ENCODE measurements at places on chromosomes 13 and 19. TPM values are rescaled to one million over a fixed set of nuclear protein-coding genes. Genes with fewer than 3 reads are reported as not detected.

MEIS3 gene
- 11.2 TPM for total RNA-seq

PRKCG gene
- total RNA-seq, result not detected

C5AR2 gene
- total RNA-seq, result not detected

- H3K36me3 ChIP-seq, result no peaks in the 10 kb centered on the region
- peak overlapping the region; percentile 82 for H3K4me3 ChIP-seq
- H3K27ac ChIP-seq, result no peak overlapping the region
- peak; percentile 64 for DNase-seq
These were observed 33.9 kb downstream of the CCNE1 start for GRCh38 chr19:29845574-29846176.

ZNF415 gene
- 9.1 TPM for total RNA-seq

DNA sequence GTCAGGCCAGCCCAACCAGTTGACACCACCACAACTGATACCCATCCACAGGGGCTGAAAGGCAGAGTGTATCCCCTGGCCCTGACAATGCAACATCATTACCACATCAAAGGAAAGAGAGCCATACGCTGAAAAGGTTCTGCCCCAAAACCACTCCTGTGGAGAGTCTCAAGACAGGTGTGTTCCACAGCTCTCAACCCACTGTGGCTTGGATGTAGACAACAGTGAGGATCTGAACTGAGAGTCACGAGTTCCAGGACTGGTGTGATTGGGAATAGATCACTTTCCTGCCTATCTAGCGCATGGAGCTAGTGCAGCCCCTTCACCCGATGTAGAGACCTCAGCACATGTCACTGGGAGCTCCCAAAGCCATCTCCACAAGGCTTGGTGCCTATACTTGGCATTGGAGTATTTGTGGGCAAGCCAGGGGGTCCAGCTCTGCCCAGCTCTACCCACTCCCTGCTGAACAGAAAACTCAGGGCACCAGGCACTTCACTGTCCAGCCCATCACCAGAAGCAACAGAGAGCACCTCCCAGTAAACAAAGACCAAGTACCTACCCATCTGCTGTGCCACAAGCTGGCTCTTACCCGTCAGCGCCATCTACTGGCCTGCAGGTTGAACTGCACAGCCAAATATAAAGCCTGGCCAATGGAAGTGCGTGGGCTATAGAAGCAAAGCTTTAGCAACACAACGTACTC is 579.5 kb downstream of the UQCRFS1 start:
- peak; percentile 85 for DNase-seq
- no peaks in the 10 kb centered on the region for H3K36me3 ChIP-seq
- H3K4me1 ChIP-seq, result no peaks in the 10 kb centered on the region
- no peaks in the 10 kb centered on the region for H3K27me3 ChIP-seq
- H3K4me3 ChIP-seq, result no peak overlapping the region

Data from Karpas-422 (cell line).